ENCODE measurements at places on chromosomes 7 and 10. TPM values are rescaled to one million over a fixed set of nuclear protein-coding genes. Genes with fewer than 3 reads are reported as not detected.

- no peaks in the 10 kb centered on the region for H3K36me3 ChIP-seq
- H3K27ac ChIP-seq, result no peak overlapping the region
- no peaks in the 10 kb centered on the region for H3K4me1 ChIP-seq
- no peak overlapping the region for H3K4me3 ChIP-seq
- DNase-seq, result no peak
- peaks cover 4% of the 10 kb centered on the region for H3K27me3 ChIP-seq
Observed at GRCh38 chr10:1138529-1138928, 82.3 kb downstream of the WDR37 start.

DNA sequence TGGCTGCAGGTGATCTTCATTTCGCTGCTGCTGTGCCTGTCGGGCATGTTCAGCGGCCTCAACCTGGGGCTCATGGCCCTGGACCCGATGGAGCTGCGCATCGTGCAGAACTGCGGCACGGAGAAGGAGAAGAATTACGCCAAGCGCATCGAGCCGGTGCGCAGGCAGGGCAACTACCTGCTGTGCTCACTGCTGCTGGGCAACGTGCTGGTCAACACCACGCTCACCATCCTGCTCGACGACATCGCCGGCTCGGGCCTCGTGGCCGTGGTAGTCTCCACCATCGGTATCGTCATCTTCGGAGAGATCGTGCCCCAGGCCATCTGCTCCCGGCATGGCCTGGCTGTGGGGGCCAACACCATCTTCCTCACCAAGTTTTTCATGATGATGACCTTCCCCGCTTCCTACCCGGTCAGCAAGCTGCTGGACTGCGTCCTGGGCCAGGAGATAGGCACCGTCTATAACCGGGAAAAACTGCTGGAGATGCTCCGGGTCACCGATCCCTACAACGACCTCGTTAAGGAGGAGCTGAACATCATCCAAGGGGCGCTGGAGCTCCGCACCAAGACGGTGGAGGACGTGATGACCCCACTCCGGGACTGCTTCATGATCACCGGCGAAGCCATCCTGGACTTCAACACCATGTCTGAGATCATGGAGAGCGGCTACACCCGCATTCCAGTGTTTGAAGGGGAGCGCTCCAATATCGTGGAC lies 1.3 kb downstream of the CNNM2 start:
- no peak overlapping the region for H3K27ac ChIP-seq
- DNase-seq, result no peak
- peak overlapping the region; percentile 96 for H3K4me3 ChIP-seq

DNA sequence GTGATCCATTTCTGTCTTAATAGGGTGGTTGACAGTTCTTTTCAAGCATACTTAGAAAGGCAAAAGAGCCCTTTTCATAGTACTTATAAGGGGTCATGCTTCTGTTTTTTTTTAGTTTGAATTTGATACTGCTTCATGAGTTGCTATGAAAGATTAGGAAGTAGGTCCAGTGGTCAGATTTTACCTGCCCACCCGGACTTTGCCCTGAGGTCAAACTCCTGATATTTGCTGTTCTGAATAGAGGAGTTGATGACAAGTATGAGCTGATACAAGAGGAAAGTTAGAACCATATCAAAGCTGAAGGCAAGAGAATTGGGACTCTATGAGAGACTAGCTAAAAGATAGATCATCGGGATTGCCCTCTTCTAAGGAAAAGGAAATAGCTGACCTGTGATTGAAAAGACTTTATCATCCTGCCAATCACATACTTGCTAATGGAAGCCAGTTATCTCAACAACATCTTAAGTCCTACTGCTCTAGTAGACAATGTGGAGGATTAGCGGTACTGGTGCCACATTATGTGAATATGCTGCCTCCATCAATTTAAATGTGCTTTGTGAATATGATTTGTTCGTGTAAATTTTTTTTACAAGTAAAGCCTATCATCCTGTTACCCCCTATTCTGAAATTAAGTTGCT lies 37.5 kb upstream of the CYP26C1 start:
- no peak overlapping the region for H3K27ac ChIP-seq
- DNase-seq, result no peak
- H3K4me1 ChIP-seq, result no peaks in the 10 kb centered on the region
- no peak overlapping the region for H3K4me3 ChIP-seq
- H3K27me3 ChIP-seq, result no peaks in the 10 kb centered on the region

DNA sequence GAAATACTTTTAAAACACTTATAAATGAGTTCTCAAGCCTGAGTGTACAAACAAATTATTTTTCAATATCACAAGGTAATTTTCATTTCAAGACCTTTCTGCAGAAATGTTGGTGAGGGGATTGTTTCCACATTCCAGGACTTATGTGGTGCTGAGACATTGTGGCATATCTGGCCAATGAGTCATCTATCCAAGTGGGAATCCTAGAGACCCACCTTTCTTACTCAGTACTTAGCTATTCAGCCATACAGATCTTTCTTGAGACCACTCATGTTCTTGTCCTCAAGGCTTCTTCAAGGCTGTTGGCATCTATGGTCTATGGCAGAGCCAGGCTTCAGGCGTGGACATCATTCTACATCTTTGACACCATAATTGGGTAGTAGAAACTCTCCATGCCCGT lies 225.4 kb downstream of the DKK1 start:
- no peak overlapping the region for H3K4me3 ChIP-seq
- H3K27me3 ChIP-seq, result no peaks in the 10 kb centered on the region

DNA sequence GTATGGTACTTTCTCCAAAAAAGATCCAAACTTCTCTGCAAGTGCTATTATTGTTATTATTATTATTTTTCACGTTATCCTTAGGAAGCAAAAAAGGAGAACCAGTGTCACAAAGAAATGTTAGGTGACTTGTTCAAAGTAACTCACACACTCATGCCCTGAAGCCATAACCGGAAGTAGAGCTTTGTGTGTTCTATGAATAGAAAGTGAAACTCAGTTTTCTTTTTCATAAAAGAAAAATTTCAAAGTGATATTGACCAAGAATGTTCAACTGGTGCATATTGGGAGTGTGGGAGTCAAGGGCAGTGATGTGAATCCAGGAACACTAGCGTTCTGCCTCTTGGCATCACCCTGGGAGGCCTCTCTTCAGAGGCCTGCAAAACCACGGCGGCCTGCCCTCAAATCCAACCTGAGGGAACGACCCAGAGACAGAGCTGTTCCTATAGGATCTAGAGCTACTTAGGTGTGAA lies 106.1 kb downstream of the PRKCQ start:
- peaks cover 3% of the 10 kb centered on the region for H3K36me3 ChIP-seq
- no peak for DNase-seq
- H3K4me3 ChIP-seq, result peak overlapping the region; percentile 72
- peak overlapping the region; percentile 68 for H3K27ac ChIP-seq

- no peak for DNase-seq
- no peak overlapping the region for H3K27ac ChIP-seq
- H3K27me3 ChIP-seq, result no peaks in the 10 kb centered on the region
- H3K4me1 ChIP-seq, result no peaks in the 10 kb centered on the region
Observed at GRCh38 chr7:84175461-84175860, 19.1 kb downstream of the SEMA3A start.

GRCh38 chr10:114925587-114926586 lies 12.1 kb upstream of the TRUB1 start:
- peaks cover 3% of the 10 kb centered on the region for H3K27me3 ChIP-seq
- no peak overlapping the region for H3K4me3 ChIP-seq
- DNase-seq, result no peak
- H3K4me1 ChIP-seq, result peaks cover 10% of the 10 kb centered on the region
- H3K27ac ChIP-seq, result no peak overlapping the region

DNA sequence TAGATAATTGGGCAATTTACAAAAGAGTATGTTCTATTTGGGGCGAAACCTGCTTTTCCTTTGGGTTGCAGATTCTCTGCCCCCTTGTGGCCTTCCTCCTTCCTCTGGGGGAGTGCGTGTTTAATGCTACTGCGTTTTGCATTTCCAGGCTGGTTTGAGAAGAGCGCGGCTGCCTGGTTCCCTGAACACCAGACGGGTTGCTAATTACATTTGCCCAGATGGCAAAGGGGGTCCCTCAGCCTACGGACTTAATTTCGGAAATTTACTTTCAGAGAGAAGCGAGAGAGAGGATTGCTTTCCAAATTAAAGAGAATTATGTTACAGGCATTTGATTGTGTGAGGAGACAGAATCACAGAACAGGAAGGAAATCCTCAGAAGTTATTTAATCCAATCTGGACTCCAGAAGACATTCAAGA lies 91.9 kb upstream of the JAZF1 start:
- H3K27me3 ChIP-seq, result no peaks in the 10 kb centered on the region
- peak overlapping the region; percentile 79 for H3K4me3 ChIP-seq
- no peaks in the 10 kb centered on the region for H3K36me3 ChIP-seq
- peaks cover 27% of the 10 kb centered on the region for H3K4me1 ChIP-seq
- no peak overlapping the region for H3K27ac ChIP-seq

DNA sequence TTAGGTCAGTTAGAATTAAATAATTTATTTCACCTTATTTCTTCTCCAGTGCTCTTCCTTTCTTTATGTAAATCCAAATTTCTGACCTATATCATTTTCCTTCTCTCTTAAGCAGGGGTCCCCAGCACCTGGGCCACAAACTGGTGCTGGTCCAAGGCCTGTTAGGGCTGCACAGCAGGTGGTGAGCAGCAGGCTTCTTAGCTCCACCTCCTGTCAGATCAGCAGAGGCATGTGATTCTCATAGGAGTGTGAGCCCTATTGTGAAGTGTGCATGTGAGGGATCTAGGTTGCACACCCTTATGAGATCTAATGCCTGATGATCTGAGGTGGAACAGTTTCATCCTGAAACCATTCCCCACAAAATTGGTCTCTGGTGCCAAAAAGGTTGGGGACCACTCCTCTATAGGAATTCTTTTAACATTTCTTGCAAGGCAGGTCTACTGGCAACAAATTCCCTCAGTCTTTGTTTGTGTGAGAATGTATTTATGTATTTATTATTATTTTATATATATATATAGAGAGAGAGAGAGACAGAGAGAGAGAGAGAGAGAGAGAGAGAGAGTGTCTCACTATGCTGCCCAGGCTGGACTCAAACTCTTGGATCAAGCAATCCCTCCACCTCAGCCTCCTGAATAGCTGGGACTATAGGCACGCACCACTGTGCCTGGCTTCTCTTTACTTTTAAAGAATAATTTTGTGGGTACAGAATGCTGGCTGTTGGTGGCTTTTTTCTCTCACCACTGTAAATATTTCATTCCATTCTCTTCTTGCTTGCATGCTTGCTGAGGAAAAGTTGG lies 4.3 kb upstream of the ABCC2 start:
- peak overlapping the region; percentile 51 for H3K4me3 ChIP-seq
- H3K4me1 ChIP-seq, result peaks cover 31% of the 10 kb centered on the region
- no peaks in the 10 kb centered on the region for H3K36me3 ChIP-seq

DNA sequence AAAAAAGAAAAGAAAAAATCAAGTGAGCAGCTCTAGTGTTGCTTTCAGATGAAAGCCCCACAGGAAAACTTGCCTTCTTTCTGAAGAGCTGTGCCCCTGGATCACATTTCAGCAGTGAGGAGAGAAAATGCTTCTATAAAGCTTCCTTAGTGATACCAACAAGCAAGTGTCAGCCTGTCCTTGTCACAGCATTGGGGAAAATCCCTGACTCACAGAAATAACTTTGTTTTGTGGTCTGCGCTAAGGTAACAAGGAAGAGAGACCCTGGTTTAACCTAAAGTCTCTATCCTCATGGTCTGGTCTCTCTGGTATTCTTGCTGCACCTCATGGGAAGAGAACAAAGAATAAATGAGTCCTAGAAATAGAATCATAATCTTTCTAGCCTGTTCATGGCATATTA lies 885.2 kb upstream of the SORCS1 start:
- H3K4me3 ChIP-seq, result no peak overlapping the region
- H3K27ac ChIP-seq, result no peak overlapping the region
- DNase-seq, result no peak
- no peaks in the 10 kb centered on the region for H3K4me1 ChIP-seq
- no peaks in the 10 kb centered on the region for H3K27me3 ChIP-seq

- H3K27me3 ChIP-seq, result no peaks in the 10 kb centered on the region
- no peak overlapping the region for H3K27ac ChIP-seq
- no peak overlapping the region for H3K4me3 ChIP-seq
- H3K4me1 ChIP-seq, result no peaks in the 10 kb centered on the region
- no peak for DNase-seq
- H3K36me3 ChIP-seq, result no peaks in the 10 kb centered on the region
Observed at GRCh38 chr10:97529685-97530465, 31.2 kb downstream of the UBTD1 start.

GRCh38 chr7:19754521-19755116 lies 18.8 kb downstream of the TMEM196 start:
- no peak overlapping the region for H3K4me3 ChIP-seq
- no peak overlapping the region for H3K27ac ChIP-seq
- no peaks in the 10 kb centered on the region for H3K4me1 ChIP-seq
- DNase-seq, result no peak

DNA sequence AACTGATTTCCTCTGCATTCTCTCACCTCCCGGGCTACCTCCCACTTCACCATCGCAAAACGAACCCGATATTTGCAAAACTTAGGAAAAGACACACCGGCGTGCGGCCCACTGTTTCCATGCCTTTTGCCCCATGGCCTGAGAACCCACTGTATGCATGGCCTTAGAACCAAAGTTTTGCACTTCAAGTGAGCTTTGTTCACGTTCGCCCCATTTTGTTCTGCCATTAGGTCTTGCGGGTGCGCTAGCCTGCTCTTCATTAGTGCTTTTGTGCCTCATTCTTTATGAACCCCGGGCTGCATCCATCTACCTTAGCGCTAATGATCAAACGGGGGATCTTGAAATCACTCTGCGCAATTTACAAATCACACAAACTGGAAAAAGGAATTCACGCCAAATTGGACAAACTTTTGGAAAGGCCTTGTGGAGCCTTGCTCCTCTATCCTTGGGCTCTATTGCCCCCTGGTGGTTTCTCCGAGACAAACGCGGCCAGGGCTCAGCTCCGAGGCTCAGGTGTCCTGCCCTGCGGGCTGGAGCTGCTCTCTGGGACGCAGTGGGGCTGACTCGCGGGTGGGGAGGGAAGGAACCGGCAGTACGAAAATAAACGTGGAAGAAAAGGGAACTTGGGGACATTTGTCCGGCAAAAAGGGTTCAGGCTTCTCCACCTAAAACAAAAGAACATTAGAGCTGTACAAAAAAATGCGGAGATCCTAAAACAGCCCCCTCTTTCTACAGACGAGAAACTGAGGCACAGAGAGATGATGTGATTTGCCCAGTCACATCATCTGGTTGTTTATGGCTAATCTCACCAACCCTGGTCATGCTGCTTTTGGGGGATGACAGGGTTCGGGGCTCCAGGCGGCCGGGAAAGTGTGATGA lies 300.4 kb upstream of the NFE2L3 start:
- peaks cover 12% of the 10 kb centered on the region for H3K4me1 ChIP-seq
- H3K27me3 ChIP-seq, result peaks cover 50% of the 10 kb centered on the region
- H3K4me3 ChIP-seq, result peak overlapping the region; percentile 70
- peak overlapping the region; percentile 76 for H3K27ac ChIP-seq
- DNase-seq, result no peak

DNA sequence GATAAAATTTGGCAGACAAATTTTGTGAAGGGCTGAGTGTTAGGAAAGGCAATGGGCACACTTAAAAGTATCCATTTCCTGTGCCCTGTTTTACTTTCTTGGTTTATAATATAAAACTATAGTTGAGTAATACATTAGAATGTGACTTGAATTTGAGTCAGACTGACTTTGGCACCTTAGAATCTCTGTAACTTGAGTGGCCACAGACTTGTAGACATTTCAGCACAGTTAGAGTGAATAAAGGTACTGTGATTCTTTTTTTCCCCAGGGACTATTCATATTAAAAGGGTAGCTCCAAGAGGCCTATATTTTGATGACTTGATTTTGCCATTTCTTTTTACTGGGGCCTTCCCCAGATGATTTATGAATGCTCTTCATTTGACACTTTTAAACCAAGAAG lies 22.4 kb downstream of the GBF1 start:
- H3K4me3 ChIP-seq, result no peak overlapping the region
- peaks cover 26% of the 10 kb centered on the region for H3K4me1 ChIP-seq
- DNase-seq, result no peak
- peak overlapping the region; percentile 35 for H3K27ac ChIP-seq
- no peaks in the 10 kb centered on the region for H3K27me3 ChIP-seq

Gene PRPS1L1
- not detected for total RNA-seq

Gene TACC2
- total RNA-seq, result not detected

Gene CRTAC1
- not detected for total RNA-seq

Gene MYH16
- not detected for total RNA-seq

Gene CBX3
- 125 TPM for total RNA-seq

Gene NPTX2
- not detected for total RNA-seq

Gene TTYH3
- 25.4 TPM for total RNA-seq

Measured in activated B cell treated with CpG ODN at 0.5 μM for 24 hours (primary cell).